ENCODE measurements at places on chromosomes 2 and 18.

DNA sequence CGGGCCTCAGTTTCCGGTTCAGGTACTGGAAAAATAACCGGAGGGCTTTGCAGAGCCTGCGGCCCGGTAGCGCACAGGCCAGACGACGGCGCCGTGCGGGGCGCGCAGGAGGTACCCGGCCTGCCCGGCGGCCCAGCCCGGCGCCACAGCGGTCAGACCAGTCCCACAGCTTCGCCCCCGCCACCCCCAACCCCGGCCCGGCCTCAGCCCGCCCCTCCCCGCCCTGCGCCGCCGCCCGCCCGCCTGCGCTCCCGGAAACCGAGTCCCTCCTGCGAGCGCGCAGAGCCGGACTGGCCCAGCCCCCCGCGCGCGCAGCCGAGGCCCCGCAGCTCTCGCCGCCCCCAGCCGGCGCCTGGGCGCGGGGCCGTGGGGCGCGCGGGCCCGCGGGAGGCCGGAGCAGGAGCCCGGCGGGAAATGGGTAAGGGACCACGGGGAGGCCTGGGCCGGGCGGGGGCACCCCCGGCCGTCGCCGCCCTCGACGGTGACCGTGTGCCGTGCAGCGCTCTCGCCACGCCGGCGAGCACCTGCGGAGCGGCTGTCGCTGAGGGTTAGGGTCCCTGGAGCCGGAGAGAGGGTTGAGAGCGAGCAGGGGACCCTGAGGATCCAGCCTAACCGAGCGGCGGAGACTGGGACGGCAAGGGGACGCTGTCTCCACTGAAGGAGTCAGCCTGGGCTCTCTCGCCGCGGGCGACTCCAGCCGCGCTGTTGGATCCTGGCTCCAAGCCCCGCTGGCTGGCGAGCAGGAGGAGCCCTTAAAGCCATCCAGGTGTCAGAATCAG lies 16.5 kb upstream of the PSD4 start:
- no peak for DNase-seq

GRCh38 chr2:46925474-46926351 lies 10.1 kb upstream of the MCFD2 start:
- no peak for DNase-seq

- no peak for DNase-seq
Observed at GRCh38 chr2:145631561-145631960, 1111.6 kb upstream of the ZEB2 start.

- no peak for DNase-seq
Observed at GRCh38 chr2:172232708-172233396, 130.2 kb upstream of the DLX2 start.

- DNase-seq: peak; percentile 81
Observed at GRCh38 chr2:191899410-191899809, 52.5 kb upstream of the CAVIN2 start.

DNA sequence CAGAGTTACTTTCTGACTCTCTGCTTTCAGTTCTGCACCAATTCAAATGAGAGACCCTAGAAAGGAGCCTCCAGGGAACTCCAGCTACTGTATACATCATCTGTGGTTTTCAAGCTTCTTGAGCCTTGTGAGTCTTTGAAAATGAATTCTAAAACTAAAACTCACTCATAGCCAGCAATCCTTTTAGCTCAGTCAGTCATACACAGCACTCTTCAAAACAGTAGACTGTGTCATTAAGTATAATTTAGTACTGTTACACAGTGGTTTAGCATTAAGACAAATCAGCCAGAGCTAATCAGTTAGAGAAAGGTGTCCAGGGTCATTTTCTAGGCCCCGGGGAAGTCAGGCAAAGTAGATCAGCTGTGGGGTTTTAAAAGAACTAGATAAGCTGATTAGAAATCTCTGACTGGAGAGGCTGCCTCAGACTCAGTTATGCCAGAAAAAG lies 322.1 kb upstream of the THUMPD2 start:
- DNase-seq: peak; percentile 79

- DNase-seq: peak; percentile 21
Observed at GRCh38 chr2:138060301-138060635, 96.0 kb downstream of the HNMT start.

GRCh38 chr2:169354244-169354643 lies 8.1 kb downstream of the LRP2 start:
- DNase-seq: no peak

GRCh38 chr2:199923924-199924323 lies 12.8 kb downstream of the C2orf69 start:
- no peak for DNase-seq

- DNase-seq: peak; percentile 73
Observed at GRCh38 chr2:197107291-197108269, 181.1 kb upstream of the PGAP1 start.

DNA sequence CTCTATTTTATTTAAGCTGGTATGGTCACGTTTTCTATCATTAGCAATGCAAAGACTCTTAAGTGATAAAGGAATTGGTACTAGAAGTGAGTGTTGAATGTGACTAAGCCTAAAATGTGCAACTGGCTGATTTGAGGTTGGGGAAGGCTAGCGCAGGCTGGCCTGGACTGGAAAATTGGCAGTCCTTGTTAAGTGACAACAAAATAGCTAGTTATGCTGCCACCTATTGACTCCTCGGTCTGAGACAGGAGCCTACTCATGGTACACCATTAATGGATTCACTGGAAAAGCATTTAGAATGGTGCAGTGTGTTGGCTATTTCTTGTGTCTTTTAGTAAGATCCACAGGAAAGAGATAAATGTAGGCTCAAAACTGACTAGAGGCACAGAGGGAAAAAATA lies 5.7 kb upstream of the WIPF1 start:
- DNase-seq: no peak

DNA sequence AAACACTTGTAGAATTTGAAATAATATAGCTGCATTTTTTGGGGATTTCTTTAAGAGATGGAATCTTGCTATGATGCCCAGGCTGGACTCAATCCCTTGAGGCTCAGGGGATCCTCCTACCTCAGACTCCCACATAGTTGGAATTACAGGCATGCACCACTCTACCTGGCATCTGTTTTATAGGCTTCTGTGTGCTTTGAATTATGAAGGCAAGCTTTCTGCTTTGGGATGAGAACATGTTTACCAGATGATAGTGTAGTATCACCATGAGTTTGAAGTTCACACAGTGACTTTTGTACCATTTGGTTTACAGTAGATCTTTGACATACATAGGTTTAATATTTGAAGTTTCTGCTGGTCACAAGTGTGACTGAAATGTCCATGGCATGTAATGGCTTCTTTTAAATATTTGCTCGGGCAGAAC lies 10.7 kb downstream of the CNOT11 start:
- no peak for DNase-seq

DNA sequence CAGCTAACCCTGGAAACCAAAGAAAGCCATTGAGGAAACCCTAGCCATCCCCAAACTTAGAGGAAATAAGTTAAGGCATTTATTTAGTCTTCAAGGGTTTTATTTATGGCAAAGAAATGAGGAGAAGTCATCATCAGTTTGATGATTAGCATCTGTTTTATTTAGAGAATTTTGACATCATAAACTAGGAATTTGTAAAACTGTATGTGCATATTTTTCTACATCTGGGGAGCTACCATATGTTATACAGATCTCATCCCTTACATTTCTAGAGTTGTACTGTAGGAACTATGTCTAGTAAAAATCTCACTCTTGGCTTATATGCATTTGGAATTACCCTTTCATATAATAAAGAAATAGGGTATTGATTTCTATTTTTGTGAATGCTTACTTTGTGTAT lies 48.7 kb downstream of the FMNL2 start:
- DNase-seq: no peak

GRCh38 chr2:52340171-52340570 lies 1308.2 kb upstream of the NRXN1 start:
- DNase-seq: no peak

DNA sequence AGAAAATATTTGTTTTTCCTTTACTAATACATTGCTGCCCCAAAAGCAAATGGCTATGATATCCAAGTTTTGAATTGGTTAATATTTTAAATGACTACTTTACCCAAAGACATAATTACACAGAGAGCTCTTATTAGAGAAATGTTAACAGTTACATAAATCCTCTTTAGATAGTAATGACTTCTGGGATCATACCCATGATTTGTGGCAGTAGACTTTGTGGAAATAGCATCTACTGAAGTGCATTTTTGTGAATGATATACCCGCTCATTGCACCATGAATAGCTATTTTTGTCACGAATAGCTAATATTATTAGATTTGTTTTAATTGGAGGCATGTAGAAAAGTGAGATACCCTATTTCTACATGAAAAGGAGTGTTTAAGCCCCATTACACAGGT lies 15.8 kb downstream of the NYAP2 start:
- DNase-seq: no peak

DNA sequence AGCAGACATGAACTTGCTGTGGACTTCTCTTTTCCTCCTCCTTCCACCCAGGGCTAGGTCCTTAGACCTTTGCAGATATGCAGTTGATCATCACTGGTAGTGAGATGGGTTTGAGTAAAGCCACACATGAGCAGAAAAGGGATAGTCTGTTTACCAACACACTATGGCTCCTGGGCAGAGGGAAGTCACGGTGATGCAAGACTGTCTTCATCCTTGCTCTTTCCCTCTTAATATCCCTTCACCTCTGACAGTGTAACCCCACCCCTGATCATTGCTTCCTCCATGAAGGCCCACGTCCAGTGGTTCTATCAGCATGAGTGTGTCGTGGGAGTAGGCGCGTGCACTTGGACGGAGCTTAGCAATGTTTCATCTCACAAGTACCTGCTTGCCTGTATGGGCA lies 188.7 kb downstream of the SMAD7 start:
- no peak for DNase-seq

GRCh38 chr18:55699233-55699765 lies 111.3 kb upstream of the TCF4 start:
- DNase-seq: no peak

DNA sequence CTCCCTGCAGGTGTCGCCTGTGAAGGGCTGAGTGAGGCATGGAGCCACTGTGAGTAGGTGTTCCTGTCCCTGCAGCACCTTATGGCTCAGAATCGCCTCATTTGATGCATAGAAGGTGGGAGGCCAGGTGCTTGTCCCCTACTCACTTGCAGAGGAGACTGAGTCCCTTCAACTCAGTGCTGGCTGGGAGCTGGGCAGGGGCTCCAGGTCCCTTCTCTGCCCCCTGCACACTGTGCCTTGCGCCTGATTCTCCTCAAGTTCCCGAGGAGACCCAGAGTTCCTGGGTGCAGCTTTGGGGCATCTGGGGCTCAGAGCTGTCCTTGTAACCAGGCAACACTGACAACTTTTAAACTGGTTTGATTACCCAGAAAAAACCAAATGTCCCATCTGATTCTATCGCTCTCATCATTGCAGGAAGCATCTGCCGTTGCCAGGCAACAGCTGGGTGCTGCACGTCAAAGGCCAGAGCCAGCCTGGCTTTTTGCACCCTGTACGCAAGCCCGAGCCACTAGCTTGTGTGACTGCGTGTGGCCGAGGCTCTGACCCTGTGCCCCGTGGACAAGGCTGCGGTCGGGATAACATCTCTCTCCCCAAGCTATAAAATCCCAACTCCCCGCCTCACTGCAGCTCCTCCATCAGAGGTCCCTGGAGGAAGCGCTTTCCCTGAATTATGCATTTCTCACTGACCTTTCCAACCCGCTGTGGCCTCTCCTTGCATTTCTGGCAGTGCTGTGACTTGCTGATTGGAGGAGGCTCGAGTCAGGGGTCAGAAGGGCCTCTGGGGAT lies 130.8 kb upstream of the HDAC4 start:
- no peak for DNase-seq

DNA sequence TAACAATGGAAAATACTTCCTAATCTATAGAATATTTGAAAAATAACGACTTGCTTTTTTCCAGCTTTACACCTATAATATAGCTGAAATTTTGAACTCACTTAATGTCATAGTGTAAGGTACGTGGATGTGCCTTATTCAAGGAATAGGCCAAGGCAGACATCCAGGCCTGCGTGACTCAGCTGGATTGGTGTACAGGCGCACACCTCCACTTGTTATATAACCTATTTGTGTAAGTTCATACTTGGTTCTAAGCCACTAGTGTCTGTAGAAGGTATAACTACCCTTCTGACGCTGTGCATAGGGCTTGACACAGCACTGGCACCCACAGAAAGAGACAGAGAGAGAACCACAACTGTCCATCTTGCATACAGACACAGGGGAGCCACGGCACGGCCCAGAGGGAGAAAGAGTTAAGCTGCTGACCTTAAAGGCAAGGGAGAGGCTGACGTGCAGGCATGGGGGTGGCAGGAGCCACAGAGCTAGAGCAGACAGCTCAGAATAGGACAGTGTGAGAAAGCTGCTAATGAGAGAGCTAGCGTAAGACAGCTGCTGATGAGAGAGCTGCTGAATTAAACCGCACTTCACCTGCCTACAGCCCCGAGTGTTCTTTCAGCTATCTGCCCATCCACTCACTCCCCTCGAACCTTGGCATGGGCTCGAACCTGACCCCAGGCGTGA lies 16.1 kb downstream of the CCDC178 start:
- DNase-seq: no peak

GRCh38 chr2:30472326-30472725 lies 25.3 kb downstream of the LCLAT1 start:
- DNase-seq: no peak

DNA sequence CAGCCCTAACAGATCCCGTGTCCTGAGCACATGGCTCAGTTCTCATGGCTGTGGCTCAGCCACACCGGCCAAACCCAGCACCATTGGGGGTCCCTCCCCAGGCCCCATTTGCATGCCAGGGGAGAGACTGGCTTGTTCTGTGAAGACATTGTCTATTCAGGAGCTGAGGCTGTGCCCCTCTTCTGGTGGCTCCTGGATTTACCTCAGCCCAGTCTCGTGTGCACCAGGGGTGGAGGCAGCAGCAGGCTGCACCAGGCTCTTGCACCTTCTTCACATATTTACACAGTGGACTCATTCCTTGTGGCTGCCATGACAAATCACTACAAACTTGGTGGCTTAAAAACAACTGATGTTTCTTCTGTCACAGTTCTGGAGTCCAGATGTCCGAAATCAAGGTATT lies 92.4 kb upstream of the ITGA6 start:
- no peak for DNase-seq

- no peak for DNase-seq
Observed at GRCh38 chr18:9671214-9671613, 36.9 kb upstream of the RAB31 start.

- peak; percentile 30 for DNase-seq
Observed at GRCh38 chr2:15271941-15272542, 289.1 kb downstream of the NBAS start.

- no peak for DNase-seq
Observed at GRCh38 chr2:115400940-115401339, 958.5 kb downstream of the DPP10 start.

DNA sequence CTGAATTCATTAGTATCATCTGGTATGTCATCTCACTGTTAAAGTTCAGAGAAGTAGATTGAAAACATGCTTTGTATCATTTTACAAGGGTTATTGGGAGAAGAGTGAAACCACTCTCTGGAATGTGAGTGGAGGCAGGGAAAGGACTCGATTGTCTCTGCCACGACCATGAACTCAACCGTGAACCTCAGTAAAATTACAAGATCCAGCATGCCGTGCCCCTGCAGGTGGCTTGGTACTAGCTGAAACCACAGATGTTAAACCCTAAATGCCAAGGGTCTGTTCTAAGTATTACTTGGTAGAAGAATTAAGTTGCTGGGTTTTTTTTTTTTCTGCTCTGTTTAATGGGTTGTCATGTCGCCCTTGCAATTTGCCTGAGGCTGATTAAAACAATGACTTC lies 197.2 kb downstream of the MYO3B start:
- no peak for DNase-seq
